ENCODE measurements at places on chromosomes 3 and 15.

- no peak for DNase-seq
Observed at GRCh38 chr15:74696398-74696729, 540 bp upstream of the EDC3 start.

DNA sequence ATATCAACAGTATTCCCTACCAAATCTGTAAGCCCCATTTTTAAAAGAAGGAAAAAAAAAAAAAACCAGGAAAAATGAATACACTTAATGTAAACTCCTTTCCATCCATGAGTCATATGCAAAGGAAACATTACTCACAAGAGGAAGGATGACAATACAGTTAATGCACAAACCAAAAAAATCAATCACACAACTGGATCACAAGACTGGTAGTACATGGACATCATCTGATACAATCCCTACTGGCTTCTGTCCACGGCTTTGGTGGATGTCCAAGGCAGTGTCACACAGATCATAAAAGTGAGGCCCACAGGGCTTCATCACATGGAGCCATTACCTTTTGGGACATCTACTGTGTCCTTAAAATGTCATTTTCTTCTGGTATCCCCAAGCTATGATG is 44.0 kb downstream of the SUCLG2 start:
- DNase-seq, result no peak

DNA sequence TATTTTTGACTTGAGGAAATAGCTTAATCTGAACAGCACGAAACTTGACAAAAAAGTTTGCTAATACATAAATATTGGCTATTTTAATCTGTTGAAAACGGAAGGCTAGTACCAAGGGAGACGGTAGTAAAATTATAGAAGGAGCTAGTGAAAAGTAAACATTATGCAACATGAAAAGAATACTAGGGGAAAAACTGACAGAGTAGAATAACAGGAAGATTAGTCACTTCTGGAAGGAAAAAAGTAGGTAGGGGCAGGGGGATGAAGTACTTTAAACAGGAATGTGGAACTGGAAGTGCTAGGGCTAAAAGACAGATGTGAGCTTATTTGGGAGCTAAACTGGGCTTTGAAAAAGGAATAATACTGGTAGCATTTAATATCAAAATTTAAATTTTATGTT is 60.1 kb downstream of the MBNL1 start:
- peak; percentile 33 for DNase-seq

DNA sequence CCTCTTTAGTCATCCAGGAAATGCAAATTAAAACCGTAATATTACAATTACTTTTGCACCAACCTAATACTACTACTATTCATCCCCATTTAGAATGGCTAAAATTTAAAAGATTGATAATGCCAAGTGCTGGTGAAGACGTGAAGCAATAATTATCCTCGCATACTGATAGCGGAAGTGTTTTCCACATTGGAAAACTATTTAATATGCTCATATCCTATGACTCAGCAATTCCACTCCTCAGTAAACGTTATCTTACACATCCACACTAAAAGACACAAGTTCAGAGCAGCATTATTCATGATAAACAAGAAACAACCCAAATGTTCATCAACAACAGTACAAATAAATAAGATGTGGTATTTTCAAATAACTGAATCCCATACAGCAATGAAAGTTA is 70.6 kb downstream of the VPS13C start:
- no peak for DNase-seq
